Activated B cell treated with CpG ODN at 0.5 μM for 24 hours (primary cell): ENCODE measurements at places on chromosomes 12 and 14.

- DNase-seq: no peak
These were observed 94.7 kb upstream of the GSC start for GRCh38 chr14:94864387-94865195.

DNA sequence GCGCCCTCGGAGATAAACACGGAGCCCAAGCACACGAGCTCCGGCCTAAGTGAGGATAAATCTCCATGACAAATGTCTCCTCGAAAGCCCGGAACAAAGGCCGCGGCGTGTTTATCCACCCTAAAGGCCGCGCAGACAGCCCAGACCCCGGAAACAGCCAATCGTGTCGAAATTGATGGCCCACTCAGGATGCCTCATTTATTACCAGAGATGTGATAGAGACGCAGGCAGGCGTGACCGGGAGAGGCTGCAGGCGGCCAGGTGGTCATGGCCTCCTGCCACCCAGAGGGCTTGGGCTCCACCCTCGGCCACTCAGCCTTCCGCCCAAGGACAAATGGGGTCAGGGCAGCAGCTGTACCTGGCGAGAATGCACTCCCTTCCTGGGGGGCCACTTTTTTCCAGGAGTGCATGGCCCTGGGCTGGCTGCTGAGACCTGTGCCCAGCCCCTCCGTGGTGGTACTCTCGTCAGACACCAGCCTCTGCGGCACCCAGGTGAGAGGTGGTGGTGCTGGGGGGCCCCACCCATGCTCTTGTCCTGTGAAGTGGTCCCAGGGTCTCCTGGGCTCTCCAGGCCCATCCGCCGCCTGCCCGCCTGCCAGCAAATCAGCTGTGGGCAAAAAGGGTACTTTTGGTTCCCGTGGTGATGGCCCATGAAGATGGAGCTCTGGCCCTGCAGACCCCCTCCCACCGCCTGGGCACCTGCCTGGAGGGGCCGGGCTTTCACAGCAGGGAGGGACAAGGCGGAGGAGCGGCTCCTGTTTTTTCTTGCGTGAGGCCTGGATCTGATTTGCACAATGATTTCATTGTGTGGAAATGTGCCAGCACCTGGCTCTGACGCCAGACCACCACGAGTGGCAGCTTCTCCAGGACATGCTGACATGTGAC, 211.5 kb upstream of the C14orf180 start:
- no peak for DNase-seq

- DNase-seq: no peak
These were observed 150.3 kb downstream of the DAD1 start for GRCh38 chr14:22438742-22439141.

DNA sequence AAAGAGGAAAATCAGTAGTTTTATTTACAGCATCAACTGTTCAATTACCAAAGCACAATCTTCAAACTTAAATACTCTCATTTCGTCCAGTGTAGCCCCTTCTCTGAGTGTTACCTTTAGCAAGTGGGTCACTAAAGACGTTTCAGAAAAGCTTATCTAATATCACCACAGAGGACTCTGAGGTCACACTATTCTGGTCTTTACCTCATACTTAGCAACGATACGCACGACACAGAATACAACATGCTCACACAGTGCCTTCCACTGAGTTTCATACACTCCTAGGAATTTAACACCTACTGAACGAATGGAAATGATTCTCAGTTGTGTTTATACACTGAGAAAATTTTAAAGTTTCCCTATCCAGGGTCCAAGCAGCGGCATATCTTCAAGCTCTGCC, 2.0 kb downstream of the SYT10 start:
- no peak for DNase-seq

- no peak for DNase-seq
These were observed 73.7 kb downstream of the DCAF5 start for GRCh38 chr14:69079188-69079742.

GRCh38 chr14:99747167-99747566, 46.0 kb upstream of the EML1 start:
- no peak for DNase-seq

DNA sequence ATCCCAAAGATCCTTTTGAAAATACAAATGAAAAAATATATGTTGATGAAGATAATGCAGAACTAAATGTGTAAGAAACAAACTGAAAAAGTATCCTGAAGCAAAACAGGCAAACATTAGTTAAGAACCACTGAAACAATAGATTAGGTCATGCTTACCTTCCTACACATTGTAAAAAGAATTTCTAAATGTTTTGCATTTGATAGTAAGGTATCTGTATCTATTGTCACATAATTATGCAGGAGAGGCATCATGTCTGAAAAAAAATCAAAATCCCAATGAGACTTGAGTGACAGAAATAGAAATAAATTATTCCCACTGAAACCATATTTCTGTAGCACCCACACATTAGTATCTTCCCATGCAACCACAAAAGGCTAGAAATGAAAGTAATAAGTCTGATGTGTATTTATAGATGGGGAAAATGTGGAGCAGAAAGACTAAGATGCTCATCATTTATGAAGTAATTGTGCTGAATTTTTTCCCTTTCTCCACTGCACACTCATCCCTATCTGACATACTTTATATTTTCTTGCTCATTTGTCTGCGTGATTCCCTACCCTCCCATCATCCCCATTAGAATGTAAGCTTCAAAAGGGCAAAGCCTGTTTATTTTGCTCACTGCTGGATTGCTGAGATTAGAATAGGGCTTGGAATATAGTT, 43.5 kb downstream of the IPO8 start:
- DNase-seq: no peak

GRCh38 chr12:26126340-26127284, 1.8 kb upstream of the BHLHE41 start:
- DNase-seq: peak; percentile 71

- DNase-seq: no peak
These were observed 9.7 kb downstream of the NFATC4 start for GRCh38 chr14:24377657-24378056.

GRCh38 chr12:7060353-7060954, at the start of gene C1S:
Gene C1S (plus strand): TSS chr12:7060718. CDS start chr12:7061913, 1,195 bp downstream.
- DNase-seq: no peak
